ENCODE measurements at places on chromosomes 16 and 17.

DNA sequence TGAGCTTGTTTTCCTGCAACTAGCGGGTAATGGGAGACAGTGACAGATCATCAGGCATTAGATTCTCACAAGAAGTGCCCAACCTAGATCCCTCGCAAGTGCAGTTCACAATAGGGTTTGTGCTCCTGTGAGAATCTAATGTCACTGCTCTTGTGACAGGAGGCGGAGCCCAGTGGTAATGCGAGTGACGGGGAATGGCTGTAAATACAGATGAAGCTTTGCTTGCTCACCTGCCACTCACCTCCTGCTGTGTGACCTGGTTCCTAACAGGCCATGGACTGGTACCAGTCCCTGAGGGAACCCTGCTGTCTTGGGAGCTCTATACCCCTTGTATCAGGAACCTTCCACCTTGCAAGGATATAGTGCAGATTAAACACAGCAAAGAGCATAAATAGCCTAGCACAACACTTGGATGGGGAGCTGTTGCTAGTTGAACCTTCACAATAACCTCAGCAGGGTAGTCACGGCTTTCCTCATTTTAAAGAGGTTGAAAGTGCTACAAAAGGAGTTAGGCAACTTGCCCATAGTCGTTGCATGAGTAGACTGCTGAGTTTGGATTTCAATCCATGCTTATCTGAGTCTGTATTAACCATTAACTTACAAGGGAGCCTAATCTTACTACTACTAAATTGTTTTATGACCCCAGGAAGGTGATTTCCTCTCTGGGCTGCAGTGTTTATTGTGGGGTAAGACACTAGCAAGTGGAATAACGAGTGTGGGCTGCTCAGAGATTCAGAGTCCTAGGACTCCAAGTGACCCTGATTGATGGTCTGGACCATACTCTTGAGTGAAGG, 156.6 kb upstream of the ZFHX3 start:
- no peak for DNase-seq
- H3K36me3 ChIP-seq, result no peaks in the 10 kb centered on the region
- no peak overlapping the region for H3K27ac ChIP-seq
- H3K27me3 ChIP-seq, result no peaks in the 10 kb centered on the region
- no peak overlapping the region for H3K4me3 ChIP-seq

DNA sequence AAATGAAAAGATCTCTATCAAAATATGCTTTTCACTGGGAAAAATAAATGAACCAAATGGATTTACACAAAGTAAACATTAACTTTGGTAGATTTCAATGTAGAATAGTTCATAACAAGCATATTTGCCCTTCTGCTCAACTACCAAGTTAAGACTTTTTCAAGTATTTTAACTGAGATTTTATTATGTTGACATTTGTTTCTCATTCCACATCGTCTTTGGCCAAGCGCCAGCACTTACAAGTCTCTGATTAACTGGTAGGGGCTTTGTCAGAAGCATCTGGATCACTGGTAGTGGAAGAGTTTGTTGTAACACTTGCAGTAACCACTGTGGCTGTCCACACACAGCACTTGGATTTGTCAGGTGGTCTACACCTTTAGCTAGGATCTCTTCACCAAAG, 22.9 kb downstream of the SLFN12L start:
- no peak for DNase-seq
- H3K4me1 ChIP-seq, result peaks cover 84% of the 10 kb centered on the region
- H3K27me3 ChIP-seq, result no peaks in the 10 kb centered on the region
- H3K27ac ChIP-seq, result peak overlapping the region; percentile 3
- H3K36me3 ChIP-seq, result peaks cover 86% of the 10 kb centered on the region

GRCh38 chr17:35795007-35795870, at the start of gene MMP28:
Gene MMP28 (minus strand): TSS chr17:35795641. CDS start chr17:35795377, 264 bp downstream.
- no peaks in the 10 kb centered on the region for H3K36me3 ChIP-seq
- peak; percentile 52 for DNase-seq
- H3K27ac ChIP-seq, result no peak within 1 kb of the TSS
- H3K4me3 ChIP-seq, result peak within 1 kb of the TSS; percentile 62
- H3K4me1 ChIP-seq, result peaks cover 15% of the 10 kb centered on the region

GRCh38 chr16:9906218-9906617, 276.0 kb downstream of the GRIN2A start:
- no peak overlapping the region for H3K27ac ChIP-seq
- H3K36me3 ChIP-seq, result no peaks in the 10 kb centered on the region
- DNase-seq, result no peak
- no peak overlapping the region for H3K4me3 ChIP-seq

DNA sequence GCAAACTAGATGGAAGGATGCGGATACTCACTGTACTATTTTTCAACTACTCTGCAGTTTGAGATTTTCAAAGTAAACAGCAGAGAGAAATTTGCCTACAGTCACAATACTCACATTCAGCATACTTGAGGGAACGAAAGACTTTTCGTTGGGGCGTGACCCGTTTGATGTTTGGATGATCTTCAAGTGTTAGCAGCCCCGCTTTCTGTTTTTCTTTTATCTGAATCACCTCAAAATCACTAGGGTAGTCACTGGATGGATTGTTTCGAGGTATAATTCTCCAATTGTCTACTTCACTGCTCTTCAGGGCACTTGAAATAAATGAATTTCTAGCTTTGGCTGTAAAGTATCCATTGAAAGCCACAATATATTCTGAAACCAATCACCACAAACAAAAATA, 17.8 kb downstream of the MBTPS1 start:
- peaks cover 23% of the 10 kb centered on the region for H3K4me1 ChIP-seq
- no peak overlapping the region for H3K27ac ChIP-seq
- no peak for DNase-seq
- no peaks in the 10 kb centered on the region for H3K27me3 ChIP-seq
- H3K36me3 ChIP-seq, result peaks cover 33% of the 10 kb centered on the region
- no peak overlapping the region for H3K4me3 ChIP-seq

- H3K4me3 ChIP-seq, result no peak overlapping the region
- peaks cover 12% of the 10 kb centered on the region for H3K36me3 ChIP-seq
- no peaks in the 10 kb centered on the region for H3K27me3 ChIP-seq
- DNase-seq, result no peak
- peaks cover 4% of the 10 kb centered on the region for H3K4me1 ChIP-seq
Observed at GRCh38 chr17:2435181-2435741, 34.4 kb upstream of the MNT start.

DNA sequence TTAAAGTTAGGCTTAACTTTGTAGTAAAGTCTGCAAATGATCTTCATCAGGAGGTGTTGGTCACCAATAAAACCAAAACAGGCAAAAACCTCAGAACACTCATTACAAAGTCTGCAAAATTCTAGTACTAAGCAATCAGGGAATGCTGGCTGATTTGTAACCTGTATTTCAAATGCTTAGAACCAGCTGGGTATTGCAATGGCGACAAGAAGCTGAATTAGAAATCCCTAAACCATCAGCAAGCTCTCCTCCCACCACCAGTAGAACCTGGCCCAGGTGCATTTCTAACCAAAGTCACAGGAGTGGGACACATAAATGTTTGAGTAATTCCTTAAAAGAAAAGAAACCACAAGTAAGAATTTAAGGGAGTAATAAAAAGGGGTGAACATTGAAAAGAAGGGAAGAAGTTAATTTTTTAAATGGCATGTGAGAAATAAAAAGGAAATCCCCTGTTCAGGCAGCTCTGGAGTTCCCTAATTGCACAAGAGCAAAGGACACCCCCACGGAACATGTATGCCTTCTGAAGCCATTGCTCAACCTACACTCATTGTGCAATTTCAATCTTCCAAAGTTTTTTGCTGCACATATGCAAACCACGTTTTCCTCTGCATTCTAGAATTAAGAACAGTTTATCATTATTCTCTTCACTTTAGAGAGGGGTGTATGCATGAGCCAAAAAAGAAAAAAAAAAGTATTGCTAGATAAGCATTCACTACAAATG, 102.9 kb downstream of the HIC1 start:
- H3K36me3 ChIP-seq, result peaks cover 34% of the 10 kb centered on the region
- H3K4me3 ChIP-seq, result no peak overlapping the region
- H3K4me1 ChIP-seq, result peaks cover 3% of the 10 kb centered on the region
- no peak for DNase-seq

DNA sequence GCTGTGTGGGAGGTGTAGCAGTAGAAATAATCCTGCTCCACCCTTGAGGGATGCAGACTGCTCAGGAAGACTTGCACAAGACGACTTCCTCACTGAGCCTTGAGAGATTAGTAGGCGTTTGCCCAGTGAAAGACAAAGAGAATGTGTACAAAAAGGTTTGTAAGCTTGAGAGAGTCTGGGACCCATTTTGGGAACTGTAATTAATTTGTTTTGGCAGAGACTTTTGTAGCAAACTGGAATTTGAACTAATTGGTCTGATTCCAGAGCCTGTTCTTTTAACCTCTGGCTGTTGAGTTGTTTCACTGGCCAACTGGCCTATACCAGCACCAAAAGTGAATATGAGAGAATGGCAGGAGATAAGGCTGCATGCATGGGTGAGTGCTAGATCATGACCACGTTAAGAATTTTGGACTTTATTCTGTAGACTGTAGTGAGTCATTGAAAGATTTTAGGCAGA, 75.5 kb downstream of the AATF start:
- no peak overlapping the region for H3K4me3 ChIP-seq
- no peak for DNase-seq
- no peak overlapping the region for H3K27ac ChIP-seq
- peaks cover 29% of the 10 kb centered on the region for H3K36me3 ChIP-seq
- H3K27me3 ChIP-seq, result no peaks in the 10 kb centered on the region

- no peak overlapping the region for H3K27ac ChIP-seq
- peaks cover 2% of the 10 kb centered on the region for H3K36me3 ChIP-seq
- no peaks in the 10 kb centered on the region for H3K27me3 ChIP-seq
- H3K4me1 ChIP-seq, result peaks cover 19% of the 10 kb centered on the region
Observed at GRCh38 chr16:31050280-31051030, 17.1 kb downstream of the STX4 start.

DNA sequence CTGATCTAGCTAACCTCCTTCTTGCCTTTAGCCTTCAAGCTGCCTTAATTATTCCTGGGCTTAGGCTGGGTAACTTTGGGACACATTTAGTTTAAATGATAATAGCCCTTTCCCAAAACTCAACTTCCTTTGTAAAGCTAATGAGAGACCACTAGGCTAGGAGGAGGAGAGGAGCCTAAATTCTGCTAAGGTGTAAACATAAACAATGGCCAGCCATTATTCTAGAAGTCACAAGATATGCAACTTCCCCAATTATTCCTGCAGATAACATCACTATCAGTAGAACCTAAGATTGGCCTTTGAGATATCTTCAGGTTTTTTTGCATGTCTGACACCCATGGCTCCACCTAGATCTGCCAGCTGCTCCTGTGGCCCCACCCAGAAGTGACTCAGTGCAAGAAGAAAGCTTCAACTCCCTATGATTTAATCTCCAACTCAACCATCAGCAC, 131.2 kb upstream of the FAM20A start:
- no peak overlapping the region for H3K4me3 ChIP-seq
- H3K36me3 ChIP-seq, result no peaks in the 10 kb centered on the region
- no peak overlapping the region for H3K27ac ChIP-seq
- no peaks in the 10 kb centered on the region for H3K4me1 ChIP-seq

- H3K36me3 ChIP-seq, result peaks cover 3% of the 10 kb centered on the region
- no peak overlapping the region for H3K4me3 ChIP-seq
- H3K4me1 ChIP-seq, result peaks cover 39% of the 10 kb centered on the region
Observed at GRCh38 chr16:89843409-89844350, 15.4 kb downstream of the SPIRE2 start.

GRCh38 chr16:68395815-68396214, 52.5 kb downstream of the SMPD3 start:
- peaks cover 22% of the 10 kb centered on the region for H3K27me3 ChIP-seq
- no peak overlapping the region for H3K4me3 ChIP-seq
- no peaks in the 10 kb centered on the region for H3K36me3 ChIP-seq
- no peak overlapping the region for H3K27ac ChIP-seq
- peaks cover 20% of the 10 kb centered on the region for H3K4me1 ChIP-seq

DNA sequence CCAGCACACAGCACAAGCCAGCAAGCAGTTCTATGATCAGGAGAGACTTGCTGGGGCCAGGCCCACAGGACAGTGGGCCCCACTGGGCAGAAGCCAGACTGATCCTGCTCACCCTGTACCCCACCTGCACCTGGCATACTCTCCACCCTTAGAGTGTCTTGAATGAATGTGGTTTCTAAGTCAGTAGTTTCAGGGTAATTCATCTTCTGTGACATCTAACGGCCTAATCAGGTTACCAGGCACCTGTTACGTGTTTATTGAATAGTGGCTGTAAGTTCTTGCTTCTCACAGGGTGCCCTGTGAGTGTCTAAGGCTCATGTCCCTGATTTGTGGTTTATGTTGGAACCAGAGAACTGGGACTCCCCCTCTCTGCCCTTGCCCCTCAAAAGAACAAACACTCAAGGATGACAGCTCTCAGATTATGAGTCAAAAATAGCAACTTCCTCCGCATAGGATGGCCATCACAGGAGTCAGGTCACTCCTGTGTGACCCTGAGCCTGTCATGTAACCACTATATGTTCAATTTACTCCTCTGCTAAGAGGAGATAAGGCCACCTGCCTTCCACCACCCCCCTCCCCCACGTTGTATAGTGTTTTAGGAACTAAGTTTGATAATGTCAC, 7.0 kb upstream of the OR2C1 start:
- no peaks in the 10 kb centered on the region for H3K27me3 ChIP-seq
- H3K4me1 ChIP-seq, result peaks cover 2% of the 10 kb centered on the region
- no peak for DNase-seq
- H3K36me3 ChIP-seq, result peaks cover 1% of the 10 kb centered on the region

DNA sequence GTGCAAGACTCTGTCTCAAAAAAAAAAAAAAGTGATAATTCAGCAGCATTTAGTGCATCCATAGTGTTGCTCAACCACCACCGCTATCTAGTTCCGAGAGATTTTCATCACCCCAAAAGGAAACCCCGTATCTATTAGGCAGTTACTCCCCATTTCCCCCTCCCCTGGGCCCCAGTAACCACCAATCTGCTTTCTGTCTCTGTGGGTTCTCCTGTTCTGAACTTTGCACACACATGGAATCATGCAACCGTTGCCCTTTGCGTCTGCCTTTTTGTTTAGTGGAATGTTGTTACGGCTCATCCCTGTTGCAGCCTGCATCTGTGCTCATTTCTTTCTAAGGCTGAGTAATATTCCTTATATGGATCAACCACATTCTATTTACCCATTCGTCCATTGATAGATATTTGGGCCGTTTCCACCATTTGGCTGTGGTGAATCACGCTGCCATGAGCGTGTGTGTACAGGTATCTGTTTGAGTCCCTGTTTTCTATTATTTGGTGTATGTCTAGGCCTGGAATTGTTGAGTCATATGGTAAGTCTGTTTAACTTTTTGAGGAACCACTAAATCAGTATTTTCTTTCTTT, 8.7 kb upstream of the SYNGR2 start:
- no peaks in the 10 kb centered on the region for H3K36me3 ChIP-seq
- H3K4me3 ChIP-seq, result no peak overlapping the region
- peaks cover 13% of the 10 kb centered on the region for H3K4me1 ChIP-seq
- no peak for DNase-seq
- no peaks in the 10 kb centered on the region for H3K27me3 ChIP-seq

GRCh38 chr17:58779446-58779845, 23.8 kb downstream of the PPM1E start:
- no peaks in the 10 kb centered on the region for H3K36me3 ChIP-seq
- H3K4me1 ChIP-seq, result no peaks in the 10 kb centered on the region
- no peak for DNase-seq
- H3K27me3 ChIP-seq, result peaks cover 16% of the 10 kb centered on the region
- H3K27ac ChIP-seq, result no peak overlapping the region

DNA sequence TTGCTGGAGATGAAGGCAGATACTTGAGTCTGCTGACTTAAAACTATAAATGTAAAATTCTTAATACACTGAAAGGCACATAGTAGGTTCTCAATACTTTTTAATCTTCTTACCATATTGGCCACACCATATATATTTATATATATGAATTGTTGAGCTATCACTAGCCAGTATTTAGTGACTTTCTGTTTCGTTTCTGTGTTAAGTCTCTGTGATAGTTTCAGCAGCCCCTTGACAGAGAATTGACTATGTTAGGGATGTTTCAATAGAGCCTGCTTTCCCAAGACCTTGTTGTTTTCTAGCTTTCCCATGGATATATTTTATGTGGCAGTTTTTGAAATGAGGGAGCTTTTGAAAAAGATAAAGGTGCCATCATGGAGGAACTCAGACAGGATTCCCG, 206.5 kb upstream of the GOT2 start:
- no peaks in the 10 kb centered on the region for H3K4me1 ChIP-seq
- no peak overlapping the region for H3K27ac ChIP-seq
- H3K27me3 ChIP-seq, result no peaks in the 10 kb centered on the region
- DNase-seq, result no peak

Measured in activated CD8-positive, alpha-beta memory T cell treated with anti-CD3 and anti-CD28 coated beads, Interleukin-2, amount 10 ng/mL, durations not matched to agents 7 days and 5 days (primary cell).